ENCODE measurements at places on chromosomes 5 and 9.

- ATAC-seq = no peak
Observed at GRCh38 chr5:76845890-76846289, 3.9 kb upstream of the S100Z start.

DNA sequence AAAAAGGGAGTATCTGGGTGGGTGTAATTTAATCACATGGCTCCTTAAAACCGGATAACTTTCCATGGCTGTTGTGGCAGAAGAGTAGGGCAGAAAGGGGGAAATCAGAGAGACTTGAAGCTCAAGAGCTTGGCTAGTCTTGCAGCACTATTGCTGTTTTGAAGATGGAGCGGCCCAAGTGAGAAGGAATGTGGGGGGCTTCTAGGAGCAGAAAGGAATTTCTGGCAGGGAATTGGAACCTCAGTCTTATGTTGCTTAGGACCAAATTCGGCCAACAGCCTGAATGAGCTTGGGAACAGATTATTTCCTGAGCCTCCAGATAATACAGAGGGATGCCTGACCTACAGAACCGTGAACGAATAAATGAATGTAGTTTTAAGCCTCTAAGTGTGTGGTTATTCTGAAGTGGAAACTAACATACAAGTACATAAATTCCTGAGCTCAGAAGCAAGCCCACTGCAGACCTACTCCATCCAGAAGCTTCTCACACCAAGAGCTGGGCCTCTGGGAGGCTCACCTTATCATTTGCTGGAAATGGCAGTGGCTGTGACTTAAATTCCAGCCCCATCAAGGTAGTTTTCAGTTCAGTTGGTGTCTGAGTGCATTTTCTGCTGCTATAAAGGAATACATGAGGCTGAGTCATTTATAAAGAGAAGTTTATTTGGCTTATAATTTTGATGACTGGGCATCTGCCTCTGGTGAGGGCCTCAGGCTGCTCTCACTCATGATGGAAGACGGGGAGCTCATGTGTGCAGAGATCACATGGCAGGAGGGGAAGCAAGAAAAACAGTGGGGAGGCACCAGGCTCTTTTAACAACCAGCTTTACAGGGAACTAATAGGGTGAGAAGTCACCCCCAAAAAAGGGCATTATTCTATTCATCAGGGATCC, 15.3 kb upstream of the TMEM174 start:
- no peak for ATAC-seq

DNA sequence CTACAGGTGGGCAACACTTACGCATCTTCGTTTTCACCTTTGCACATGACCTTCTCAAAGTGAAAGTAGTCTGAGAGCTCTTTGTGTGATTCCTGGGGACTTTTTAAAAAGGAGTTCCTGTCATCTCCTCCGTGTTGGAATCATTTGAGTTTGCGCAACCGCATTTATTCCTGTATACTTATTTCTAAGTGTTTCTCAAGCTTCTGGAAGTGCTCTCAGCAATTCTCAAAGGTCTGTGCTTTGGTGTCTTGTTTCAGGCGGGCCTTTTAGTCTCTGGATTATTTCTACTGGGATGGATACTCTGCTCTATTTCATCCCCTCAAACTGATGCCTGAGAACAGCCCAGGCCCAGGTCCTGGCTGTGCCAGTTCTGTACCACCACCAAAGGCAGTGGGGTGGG, 226.5 kb upstream of the TUT7 start:
- ATAC-seq = no peak

GRCh38 chr5:117107859-117108258, 533.2 kb upstream of the SEMA6A start:
- ATAC-seq = no peak

DNA sequence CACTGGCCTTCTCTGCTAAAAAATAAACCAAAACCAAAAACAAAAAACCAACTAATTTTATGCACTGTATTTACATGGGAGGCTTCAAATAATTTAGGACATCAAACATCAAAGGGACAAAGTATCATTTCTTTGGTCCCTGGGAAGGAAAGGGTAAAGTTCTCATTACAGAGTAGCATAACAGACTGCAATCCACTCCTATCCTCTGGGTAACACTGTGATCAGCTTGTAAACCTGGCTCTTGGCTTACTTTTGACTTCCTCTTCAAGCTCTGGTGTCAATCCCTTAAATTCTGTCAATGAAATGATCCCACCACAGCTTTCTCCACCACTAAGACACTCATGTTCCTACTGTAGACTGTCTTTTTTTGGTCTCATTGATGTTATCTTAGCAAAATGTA, 69.8 kb upstream of the VCAN start:
- ATAC-seq = no peak

GRCh38 chr9:33620738-33621439, 96.8 kb downstream of the ANKRD18B start:
- ATAC-seq = no peak

GRCh38 chr9:14396171-14396570, 82.2 kb upstream of the NFIB start:
- ATAC-seq = no peak

DNA sequence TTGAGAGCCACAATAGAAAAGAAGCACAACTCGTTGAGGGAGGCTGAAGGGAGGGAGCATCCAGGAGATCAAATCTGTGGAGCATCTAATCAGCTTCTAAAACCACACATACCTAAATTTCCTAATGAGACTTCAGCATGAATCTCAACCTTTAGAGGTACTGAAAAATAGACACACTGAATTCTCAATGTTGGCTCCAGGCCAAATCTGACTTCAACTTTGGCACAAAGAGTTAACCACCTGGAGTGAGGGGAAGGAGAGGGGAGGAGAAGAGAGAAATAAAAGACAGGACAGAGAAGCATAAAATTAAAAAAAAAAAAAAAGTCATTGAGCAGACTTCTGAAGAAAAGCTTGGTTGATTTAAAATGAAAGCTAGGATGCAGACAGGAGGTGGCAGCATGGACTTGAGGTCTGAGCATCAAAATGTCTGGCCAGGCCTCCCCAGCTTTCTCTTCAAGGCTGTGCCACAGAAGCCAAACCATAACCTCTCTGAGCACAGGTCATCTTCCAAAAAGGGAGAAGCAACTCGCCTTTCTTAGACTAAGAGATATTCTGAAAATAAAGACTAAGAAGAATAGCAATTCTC, 205.6 kb downstream of the DENND1A start:
- ATAC-seq = no peak

GRCh38 chr9:3906437-3907213, 380.8 kb upstream of the RFX3 start:
- ATAC-seq = no peak

- no peak for ATAC-seq
Observed at GRCh38 chr9:110750272-110750671, 81.7 kb downstream of the MUSK start.

DNA sequence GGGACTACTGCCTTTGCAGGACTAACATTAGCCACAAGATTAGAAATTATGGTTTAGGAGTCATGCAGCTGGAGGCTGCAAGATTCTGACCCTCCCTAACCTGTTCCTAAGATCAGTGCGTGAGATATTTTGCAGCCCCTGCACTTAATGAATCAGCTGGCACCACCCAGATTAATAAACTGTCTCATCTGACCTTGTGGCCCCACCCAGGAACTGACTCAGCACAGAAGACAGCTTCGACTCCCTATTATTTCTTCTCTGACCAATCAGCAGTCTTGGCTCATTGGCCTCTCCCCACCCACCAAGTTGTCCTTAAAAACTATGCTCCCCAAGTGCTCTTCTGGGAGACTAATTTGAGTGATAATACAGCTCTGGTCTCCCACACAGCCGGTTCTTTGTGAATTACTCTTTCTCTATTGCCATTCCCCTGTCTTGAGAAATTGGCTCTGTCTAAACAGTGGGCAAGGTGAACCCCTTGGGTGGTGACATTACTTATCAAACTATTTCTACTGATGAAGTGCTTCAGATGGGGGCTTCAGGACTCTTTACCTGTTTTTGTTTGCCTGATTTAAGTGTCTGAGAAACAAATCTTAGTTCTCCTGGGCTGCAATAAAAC, 17.0 kb downstream of the CTSL start:
- ATAC-seq = no peak

DNA sequence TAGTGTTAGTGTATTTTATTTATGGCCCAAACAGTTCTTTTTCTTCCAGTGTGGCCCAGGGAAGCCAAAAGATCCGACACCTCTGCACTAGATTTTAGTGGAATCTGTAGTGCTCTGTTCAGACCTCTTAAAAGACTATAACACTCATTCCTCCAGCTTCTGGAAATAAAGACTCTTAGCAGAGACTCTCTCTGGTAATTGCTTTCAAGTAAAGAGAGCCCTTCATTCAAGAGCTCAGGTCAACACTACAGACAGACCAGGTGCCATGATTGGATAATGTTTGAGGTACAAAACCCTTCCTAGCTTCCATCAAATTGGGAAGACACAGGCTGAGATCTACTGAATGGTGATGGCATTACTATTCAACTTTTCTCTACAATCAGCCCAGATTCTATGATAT, 255.8 kb downstream of the PRDM9 start:
- ATAC-seq = no peak

DNA sequence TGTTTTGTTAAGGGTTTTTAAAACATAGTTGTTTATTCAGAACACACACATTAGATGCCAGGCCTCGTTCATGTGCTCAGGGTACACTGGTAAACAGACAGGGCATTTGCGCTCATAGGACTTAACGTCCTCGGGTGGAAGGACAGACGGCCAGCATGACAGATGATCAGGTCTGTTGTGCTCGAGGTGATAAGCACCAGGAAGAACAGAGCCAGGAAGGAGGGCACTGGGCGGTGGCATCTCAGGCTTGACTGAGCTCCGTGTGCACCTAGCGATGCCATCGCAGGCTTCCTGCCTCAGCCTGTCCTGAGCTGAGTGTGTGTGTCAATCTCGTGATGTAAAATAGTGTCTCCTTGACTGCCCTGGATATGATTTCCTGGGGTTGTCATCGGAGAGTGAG, 96.5 kb downstream of the EHMT1 start:
- ATAC-seq = no peak

DNA sequence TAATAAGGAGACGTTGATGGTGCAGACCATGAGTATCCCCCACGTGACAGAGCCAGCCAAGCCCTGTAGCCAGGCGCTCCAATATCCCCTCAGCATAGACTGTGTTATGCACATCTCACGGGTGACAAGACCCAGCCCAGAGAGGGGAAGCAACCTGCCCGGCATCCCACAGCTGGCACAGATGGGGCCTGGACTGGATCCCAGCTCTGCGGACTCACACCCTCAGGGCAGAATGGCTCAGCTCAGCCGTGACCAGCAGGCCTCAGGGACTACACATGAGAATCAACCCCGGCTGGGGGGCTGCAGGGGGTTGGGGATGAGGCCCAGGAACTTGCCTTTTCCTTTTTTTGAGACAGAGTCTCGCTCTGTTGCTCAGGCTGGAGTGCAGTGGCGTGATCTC, 11.7 kb downstream of the FIBCD1 start:
- no peak for ATAC-seq

- no peak for ATAC-seq
Observed at GRCh38 chr9:23658376-23659258, 167.4 kb downstream of the ELAVL2 start.

DNA sequence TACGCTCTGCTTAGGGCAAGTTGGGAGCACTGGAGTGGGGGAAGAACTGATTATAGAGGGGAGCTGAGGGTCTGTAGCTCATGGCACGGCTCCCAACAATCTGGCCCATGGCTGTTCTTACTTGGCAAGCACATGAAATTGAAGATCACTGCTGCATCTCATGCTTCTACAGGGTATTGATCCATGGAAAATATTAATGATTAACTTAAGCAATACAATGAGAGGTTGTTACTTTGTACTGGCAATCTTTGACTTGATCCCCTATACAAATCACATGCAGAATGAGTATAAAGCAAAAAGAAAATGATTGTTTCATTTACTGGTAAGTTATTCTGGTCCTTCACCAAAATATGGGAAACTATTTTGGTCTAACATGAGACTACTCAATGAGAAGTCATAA, 481.1 kb downstream of the PDE4D start:
- ATAC-seq = no peak

- ATAC-seq = no peak
Observed at GRCh38 chr5:174146556-174146955, 101.0 kb downstream of the NSG2 start.

DNA sequence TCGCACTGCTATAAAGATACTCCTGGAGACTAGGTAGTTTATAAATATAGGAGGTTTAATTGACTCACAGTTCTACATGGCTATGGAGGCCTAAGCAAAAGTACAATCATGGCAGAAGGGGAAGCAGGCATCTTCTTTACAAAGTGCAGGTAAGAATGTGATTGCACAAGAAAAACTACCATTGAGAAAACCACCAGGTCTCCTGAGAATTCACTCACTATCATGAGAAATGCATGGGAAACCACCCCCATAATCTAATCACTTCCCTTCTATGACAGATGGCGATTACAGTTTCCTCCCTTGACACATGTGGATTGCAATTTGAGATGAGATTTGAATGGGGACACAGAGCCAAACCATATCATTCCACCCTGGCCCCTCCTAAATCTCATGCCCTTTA, 121.2 kb upstream of the ST8SIA4 start:
- peak; percentile 24 for ATAC-seq

- no peak for ATAC-seq
Observed at GRCh38 chr9:91891915-91892314, 58.1 kb downstream of the ROR2 start.

- ATAC-seq = no peak
Observed at GRCh38 chr9:123657941-123658340, 272.0 kb downstream of the DENND1A start.

- no peak for ATAC-seq
Observed at GRCh38 chr5:126975796-126976195, 54.6 kb downstream of the MARCHF3 start.

- no peak for ATAC-seq
Observed at GRCh38 chr9:109122726-109123621, 3.2 kb upstream of the TMEM245 start.

DNA sequence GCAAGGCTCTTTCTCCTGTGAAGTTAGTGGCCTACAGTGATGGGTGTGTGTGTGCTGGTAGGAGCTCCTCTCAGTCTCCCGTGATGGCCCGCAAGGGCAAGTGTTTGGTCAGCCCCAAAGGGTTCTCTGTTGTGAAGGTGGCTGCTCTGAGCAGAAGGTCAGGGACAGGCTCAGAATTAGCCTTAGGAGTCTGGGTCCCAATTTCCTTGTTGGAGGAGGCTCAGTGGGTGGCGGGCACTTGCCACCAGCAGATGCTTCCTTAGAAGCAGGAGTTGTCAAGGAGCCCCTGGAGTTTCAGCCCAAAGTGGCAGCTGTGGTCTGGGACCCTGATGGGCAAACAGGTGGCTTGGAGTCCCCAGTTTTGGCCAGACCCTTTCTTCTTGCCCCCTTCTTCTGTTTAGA, 154.4 kb downstream of the MACROH2A1 start:
- no peak for ATAC-seq

GRCh38 chr9:117407436-117408022, 7.3 kb downstream of the ASTN2 start:
- no peak for ATAC-seq

GRCh38 chr5:125424402-125425141, 678.1 kb upstream of the ZNF608 start:
- no peak for ATAC-seq

DNA sequence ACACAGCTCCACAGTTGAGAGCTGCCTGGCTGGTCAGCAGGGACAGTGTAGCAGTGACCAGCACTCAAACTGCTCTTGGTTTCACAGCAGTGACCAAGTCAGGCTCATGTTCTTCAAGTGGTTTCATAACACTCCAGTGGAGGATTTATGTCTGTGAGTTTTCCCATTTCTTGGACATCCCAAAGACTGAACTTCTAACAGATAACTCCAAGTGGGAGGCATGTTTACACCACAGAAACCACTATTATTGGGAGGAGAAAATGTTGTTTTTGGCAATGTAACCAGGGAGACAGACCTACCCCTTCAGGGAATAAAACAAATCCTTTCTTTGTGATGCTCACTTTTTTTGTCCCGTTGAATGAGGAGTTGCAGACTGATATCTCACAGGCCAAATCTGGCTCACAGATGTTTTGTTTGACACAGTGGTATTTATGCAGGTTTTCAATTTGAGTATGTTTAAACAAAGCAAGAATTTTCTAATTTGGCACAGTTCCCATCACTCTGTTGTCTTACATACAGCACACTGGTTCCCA, 141.5 kb downstream of the RMI1 start:
- ATAC-seq = no peak

Data from activated CD4-positive, CD25-positive, alpha-beta regulatory T cell treated with anti-CD3 and anti-CD28 coated beads, Interleukin-2, amount 50 U/mL, for 24 hours (primary cell).